ENCODE measurements at places on chromosomes 1 and 21. TPM values are rescaled to one million over a fixed set of nuclear protein-coding genes. Genes with fewer than 3 reads are reported as not detected.

The CYP4A11 gene
- total RNA-seq, result not detected

The SCYL3 gene
- 8.4 TPM for total RNA-seq

The FAM131C gene
- total RNA-seq, result not detected

The TMCO2 gene
- not detected for total RNA-seq

The CLEC20A gene
- total RNA-seq, result not detected

The KLHDC9 gene
- total RNA-seq, result not detected

The SPATA1 gene
- total RNA-seq, result 0.71 TPM

The GUCA2A gene
- not detected for total RNA-seq

The FCAMR gene
- total RNA-seq, result not detected

The NPL gene
- total RNA-seq, result 55.7 TPM

The MIS18A gene
- 5.4 TPM for total RNA-seq

The MFAP2 gene
- 25.9 TPM for total RNA-seq

The VHLL gene
- total RNA-seq, result not detected

The KRTAP13-2 gene
- not detected for total RNA-seq

The CFAP141 gene
- total RNA-seq, result not detected

The S100A8 gene
- 674 TPM for total RNA-seq

The GFI1 gene
- total RNA-seq, result 0.51 TPM

The RGSL1 gene
- not detected for total RNA-seq

The HAO2 gene
- total RNA-seq, result not detected

The ANGPTL3 gene
- total RNA-seq, result not detected

The CELA2A gene
- 0.74 TPM for total RNA-seq

The PEAR1 gene
- 17.7 TPM for total RNA-seq

The TRAF3IP3 gene
- 3.7 TPM for total RNA-seq

The FCRL1 gene
- 0.32 TPM for total RNA-seq

The ABCD3 gene
- total RNA-seq, result 36.3 TPM

The SERPINC1 gene
- total RNA-seq, result not detected

The DEPDC1 gene
- not detected for total RNA-seq

The TNN gene
- 0.61 TPM for total RNA-seq

The TTLL7 gene
- total RNA-seq, result 8.8 TPM

The AMY1B gene
- not detected for total RNA-seq

The RHD gene
- not detected for total RNA-seq

The HRNR gene
- total RNA-seq, result not detected

The CRNN gene
- not detected for total RNA-seq

The MPL gene
- total RNA-seq, result 0.39 TPM

The INKA2 gene
- 15.4 TPM for total RNA-seq

The ANXA9 gene
- 0.48 TPM for total RNA-seq

The SMIM1 gene
- 3.7 TPM for total RNA-seq

The CLCA2 gene
- 1.9 TPM for total RNA-seq

The SETDB1 gene
- 32.3 TPM for total RNA-seq

The LCE2A gene
- not detected for total RNA-seq

The RBM34 gene
- 59.2 TPM for total RNA-seq

The THEM5 gene
- total RNA-seq, result not detected

The S100B gene
- total RNA-seq, result 102 TPM

The SLC25A34 gene
- total RNA-seq, result 2.2 TPM

The LCE6A gene
- total RNA-seq, result not detected

The IQGAP3 gene
- total RNA-seq, result 0.55 TPM

The OR2L3 gene
- not detected for total RNA-seq

The CFHR3 gene
- 0.39 TPM for total RNA-seq

Data from mesenteric fat pad (tissue), 1 donor.